ENCODE measurements at places on chromosomes 5 and 9.

GRCh38 chr5:80141681-80142080, 106.5 kb downstream of the THBS4 start:
- DNase-seq: no peak

GRCh38 chr9:93089024-93089423, 7.0 kb upstream of the CARD19 start:
- DNase-seq: no peak

DNA sequence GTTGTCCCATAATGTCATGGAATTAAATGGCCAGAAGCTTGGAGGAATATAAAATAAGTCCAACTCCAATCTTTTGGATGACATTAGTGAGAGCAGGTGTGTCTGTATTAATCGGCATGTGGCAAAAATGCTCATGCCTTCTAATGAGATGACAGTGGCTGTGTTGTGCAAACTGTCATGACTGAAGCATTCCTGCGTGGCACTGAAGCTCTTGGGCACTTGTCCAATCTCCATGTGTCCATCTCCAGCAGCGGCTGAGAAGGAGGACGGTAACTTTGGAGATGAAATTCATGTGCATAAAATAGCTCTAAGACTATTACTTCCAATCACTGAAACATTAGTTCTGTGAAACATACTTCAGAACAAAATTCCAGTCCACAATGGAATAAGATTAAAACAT, 697.5 kb upstream of the GRAMD2B start:
- no peak for DNase-seq

DNA sequence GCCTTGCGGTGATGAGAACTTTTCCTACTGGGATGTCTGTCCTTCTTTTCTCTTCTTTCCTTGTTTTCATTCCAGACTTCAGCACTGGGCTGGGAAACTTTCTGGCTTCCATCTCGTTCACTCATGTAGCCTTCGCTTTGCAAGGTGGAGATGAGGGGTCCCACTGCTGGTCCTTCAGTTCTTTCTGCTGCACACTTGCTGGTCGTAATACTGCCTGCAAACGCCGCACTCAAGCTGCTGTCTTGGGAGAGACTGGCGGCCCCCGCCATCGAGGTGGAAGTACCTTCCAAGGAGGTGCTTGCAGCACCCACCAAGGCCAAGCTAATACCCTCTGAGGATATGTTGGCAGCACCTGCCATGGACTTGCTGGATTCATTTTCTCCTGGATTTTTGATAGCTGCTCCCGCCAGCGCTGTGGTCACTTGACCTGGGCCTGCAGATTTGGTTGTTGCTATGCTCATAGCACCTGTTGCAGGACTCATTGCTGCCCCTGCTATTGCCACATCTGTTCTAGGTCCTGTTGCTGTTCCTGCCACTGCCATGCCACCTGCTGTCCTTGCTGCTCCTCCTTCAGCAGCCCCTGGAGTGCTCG, 3.0 kb downstream of the GARIN3 start:
- DNase-seq: no peak

GRCh38 chr9:81716409-81716808, 27.1 kb upstream of the TLE1 start:
- no peak for DNase-seq

- no peak for DNase-seq
Measured at GRCh38 chr9:114503522-114504340, 1.5 kb downstream of the WHRN start.

DNA sequence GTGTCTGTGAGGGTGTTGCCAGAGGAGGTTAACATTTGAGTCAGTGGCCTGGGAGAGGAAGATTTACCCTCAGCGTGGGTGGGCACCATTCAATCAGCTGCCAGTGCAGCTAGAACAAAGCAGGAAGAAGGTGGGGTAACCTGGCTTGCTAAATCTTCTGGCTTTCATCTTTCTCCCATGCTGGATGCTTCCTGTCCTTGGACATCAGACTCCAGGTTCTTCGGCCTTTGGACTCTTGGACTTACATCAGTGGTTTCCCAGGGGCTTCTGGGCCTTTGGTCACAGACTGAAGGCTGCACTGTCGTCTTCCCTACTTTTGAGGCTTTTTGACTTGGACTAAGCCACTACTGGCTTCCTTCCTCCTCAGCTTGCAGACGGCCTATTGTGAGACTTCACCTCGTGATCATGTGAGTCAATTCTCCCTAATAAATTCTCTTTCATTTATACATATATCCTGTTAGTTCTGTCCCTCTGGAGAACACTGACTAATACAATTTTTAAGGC, 38.1 kb downstream of the PBX3 start:
- no peak for DNase-seq

DNA sequence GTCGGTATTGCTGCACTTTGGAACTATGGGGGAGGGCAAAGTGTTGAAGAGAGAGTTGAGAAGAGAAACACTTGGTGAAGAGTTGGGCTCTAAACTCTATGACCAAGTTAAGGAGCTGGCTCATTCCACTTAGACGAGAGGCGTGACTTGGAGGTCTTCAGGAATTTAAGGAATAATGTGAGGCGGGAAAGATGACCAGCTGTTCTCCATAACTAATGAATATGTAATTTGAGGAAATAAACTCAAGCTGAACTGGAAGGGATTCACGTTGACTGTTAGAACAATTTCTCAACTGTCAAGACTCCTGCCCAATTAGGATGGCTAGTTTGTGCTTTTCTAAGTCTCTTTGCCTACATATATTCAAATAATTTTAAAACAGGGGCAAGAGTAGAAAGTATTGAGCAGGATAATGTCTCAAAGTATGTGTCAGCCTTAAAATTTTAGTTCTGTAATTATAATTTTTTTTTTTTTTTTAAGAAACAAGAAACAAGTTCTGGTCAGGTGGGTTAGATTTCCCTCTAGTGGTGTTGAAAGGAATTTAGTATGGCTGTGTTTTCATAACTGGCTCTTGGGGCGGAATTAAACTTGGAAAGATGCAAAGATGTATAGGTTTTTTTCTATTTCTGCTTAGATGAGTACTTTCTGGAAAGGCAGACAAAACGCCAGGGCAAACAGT, 33.4 kb downstream of the TMEM252 start:
- no peak for DNase-seq

DNA sequence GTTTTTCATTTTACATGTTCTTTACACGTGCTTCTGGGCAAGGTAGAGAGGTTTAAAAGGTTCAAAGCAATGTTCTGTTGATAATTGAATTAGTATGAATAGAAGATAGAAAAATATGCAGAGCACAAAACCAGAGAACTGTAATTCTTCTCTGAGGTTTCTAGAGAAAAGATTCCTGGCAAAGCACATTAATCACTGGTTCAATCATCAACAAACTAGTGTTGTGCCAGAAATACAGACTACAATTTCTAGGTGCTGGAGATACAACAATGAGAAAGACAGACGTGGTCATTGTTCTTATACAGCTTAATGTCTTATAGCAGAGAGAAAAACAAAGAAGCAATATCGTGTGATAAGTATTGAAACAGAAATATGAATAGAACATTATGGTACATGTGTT, 25.5 kb downstream of the MEGF9 start:
- no peak for DNase-seq

GRCh38 chr5:161376034-161376433, 170.5 kb downstream of the GABRB2 start:
- DNase-seq: no peak

DNA sequence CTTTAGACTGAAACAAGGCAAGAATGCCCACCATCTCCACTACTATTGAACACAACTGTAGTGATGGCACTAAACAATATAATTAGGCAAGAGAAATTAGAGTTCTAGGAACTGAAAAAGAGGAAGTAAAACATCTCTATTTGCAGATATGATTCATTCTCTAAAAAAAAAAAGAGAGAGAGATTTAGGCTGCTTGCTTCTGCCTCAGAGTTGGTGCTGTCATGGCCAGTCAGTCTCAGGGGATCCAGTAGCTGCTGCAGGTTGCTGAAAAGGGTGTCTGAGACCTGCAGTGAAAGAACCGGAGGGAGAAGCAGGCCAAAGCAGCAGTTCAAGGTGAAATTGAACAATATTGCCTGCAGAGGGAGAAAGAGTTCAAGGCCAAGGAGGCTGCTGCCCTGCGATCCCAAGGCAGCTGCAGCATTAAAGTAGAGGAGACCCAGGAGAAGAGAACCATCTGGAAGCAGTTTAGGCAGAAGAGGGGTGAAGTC, 72.5 kb downstream of the AP3B1 start:
- DNase-seq: peak; percentile 47

DNA sequence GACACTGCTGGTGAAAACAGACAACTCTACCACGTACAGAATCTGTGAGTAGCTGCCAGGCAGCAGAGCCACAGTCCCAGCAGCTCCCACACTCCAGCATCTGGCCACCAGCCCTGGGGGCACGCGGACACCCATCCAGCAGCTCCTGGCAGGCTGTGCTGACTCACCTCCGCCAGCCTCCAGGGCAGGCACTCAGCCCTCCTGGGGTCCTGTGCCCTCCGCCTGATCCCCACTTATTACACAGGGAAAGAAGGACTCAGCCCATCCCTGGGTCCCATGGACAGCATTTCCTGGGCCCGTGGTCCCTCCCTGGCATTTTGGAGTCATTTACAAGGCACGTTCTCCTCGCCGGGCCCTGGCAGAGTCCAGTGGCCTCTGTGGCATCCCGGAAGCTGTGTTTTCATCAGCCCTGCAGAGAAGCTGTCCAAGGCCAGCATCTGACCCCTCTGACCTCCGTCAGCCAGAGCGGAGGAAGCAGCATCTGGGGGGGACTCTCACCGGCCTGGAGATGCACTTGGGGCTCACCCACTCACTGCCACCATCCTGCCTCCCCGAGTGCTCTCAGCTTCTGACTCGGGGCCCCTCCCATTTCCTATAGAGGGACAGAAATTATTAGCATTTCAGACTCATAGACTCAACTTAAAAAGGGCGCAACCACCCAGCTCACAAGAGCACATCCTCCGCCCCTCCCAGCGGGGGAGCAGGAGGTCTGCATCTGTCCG, 21.6 kb downstream of the PAEP start:
- no peak for DNase-seq

GRCh38 chr9:93309889-93310425, 126.0 kb downstream of the WNK2 start:
- DNase-seq: no peak

DNA sequence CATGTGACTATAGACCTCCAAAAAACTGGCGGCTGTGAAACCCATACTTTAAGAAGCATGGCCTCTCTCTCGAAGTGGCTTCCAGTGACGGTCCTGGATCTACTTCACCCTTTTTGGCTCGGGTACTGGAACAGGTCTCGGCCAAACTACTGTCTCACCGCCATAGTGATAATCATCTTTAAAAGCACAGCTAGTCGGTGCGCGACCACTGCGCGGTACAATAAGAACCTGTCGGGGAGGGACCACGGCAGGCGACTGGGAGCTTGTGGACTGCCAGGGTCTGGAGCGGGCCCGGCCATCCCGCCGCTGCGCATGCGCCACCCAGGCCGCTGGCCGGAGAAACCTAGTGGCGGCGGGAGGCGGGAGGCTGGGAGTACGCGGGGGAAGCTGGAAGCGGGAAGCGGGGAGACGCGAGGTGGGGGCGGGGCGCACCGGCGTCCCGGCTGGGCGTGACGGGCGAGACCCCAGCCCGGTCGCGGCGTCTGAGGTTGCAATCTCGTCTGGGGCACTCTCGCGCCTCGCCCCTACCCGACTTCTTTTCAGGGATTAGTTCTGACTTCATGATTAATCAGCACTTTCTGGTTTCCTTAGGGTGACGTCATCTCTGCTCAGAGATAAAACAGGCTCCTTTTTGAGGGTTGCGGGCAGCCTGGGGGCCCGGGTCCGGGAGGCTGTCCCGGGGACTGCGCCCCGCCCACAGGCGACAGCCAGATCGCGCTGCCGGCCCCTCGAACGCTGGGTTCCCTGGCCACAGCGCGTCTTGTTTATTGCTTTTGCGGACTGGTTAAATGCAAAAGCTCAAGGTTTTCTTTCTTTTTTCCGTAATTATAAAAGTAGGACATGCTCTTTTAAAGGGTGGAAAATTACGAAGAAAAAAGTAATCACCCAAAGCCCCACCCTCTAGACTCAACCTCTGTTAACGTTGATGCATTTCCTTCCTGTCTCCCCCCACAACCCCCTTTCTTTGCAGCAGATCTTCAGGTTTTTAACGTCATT, 266.8 kb downstream of the CWC27 start:
- DNase-seq: peak; percentile 70

GRCh38 chr5:77774981-77775789, 954 bp downstream of the TBCA start:
- no peak for DNase-seq

GRCh38 chr9:76691517-76692313, 72.5 kb upstream of the PCA3 start:
- DNase-seq: no peak

GRCh38 chr5:56527174-56527573, 288.2 kb upstream of the MAP3K1 start:
- DNase-seq: no peak

- DNase-seq: no peak
Measured at GRCh38 chr5:80607832-80608231, 37.8 kb upstream of the ANKRD34B start.

GRCh38 chr9:13929013-13929412, 384.9 kb downstream of the NFIB start:
- DNase-seq: no peak

DNA sequence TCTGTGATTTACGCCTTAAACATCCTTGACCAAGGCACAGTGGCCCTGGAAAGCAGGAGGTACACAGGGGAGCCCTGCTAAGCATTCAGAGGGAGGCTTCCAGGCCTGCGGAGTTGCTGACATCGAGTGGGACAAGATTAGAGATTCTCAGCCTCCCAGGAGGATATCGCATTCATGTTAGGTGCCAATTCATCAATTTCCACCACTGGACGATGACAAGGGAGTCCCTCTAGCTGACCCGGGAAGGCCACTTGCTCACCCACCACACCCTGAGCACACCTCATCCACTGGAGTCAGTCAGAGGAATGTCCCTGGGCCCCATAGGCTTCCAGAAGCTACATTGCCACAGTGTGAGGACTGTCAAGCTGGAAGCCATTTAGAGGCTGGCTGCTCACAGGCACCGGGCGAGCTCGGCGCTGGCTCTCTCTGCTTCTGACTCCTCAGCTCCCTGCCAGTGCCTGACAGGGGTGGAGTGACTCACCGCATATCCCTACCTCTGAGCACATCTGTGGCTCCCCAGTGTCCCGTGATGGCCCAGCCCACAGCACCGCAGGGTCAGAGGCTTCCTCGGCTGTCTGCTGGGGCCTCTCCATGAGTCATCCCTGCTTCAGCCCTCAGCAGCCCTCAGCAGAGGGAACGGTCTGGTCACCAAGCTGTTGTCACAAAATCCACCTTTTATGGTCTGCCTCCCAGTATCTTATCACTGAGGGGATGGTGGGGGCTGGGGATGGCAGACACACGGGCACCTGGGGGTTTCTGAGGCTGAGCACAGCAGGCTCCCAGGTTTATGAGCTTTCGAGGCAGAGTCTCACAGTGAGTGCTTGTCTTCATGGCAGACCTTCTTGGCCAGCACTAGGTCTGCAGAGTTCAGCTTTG, 117.5 kb downstream of the ZNF608 start:
- DNase-seq: no peak

DNA sequence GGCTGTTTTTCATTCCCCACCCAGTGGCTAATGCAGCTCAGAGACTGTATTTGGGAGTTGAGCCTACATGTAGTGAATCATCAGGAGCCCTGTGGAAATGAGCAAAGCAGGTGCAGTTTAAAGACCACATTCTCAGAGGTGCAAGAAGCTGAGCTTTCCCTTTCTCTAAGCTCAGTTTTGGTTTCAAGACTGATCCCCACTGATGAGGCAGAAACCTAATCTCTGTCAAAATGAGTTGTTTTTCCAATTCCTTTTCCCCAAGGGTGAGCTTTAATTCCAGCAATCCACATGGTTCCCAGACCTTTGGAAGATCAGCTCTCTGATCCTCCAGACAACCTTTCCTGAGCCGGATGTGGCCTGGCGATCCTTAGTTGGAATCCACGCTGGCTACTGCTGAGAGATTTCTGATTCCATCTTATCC, 420.5 kb downstream of the EBF1 start:
- no peak for DNase-seq

GRCh38 chr5:178350361-178351220, 118.0 kb upstream of the PHYKPL start:
- no peak for DNase-seq

GRCh38 chr9:80866121-80866520, 823.2 kb downstream of the TLE1 start:
- no peak for DNase-seq
